Neural crest cell (in vitro differentiated cells): ENCODE measurements at places on chromosomes 16 and 17.

DNA sequence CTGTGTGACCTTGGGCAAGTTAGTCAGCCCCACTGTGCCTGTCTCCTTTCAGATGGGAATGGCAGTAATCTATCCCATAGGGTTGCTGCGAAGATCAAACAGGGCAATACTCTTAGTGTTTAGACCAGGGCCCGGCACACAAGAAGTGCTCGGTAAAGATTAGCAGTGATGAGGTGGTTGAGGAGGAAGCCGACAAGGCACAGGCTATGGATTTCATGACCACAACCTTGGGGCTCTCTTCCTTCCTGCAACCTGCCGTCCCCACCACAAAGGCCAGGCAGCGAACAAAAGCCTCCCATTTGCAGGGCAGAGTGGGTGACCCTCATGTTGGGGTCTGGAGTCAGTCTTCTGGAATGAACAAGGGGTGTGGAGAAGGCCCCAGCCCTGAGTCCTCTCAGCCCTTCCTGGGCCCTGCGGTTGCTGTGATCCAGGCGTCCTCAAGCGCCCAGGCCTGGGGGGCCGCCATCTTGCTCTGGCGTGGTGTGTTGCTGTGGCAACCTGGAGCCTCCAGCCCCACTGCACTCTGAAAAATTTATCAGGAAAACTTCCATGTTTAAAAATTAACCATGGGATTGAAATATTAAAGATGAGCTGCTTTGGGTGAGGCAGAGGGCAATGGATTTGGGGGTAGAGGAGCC, 9.8 kb downstream of the ADAM11 start:
- no peak for DNase-seq

GRCh38 chr16:50102051-50102746, 36.4 kb downstream of the HEATR3 start:
- DNase-seq: no peak

GRCh38 chr16:13959626-13960025, 39.7 kb downstream of the ERCC4 start:
- no peak for DNase-seq

- DNase-seq: no peak
Observed at GRCh38 chr17:64040206-64040605, 19.8 kb upstream of the ICAM2 start.

DNA sequence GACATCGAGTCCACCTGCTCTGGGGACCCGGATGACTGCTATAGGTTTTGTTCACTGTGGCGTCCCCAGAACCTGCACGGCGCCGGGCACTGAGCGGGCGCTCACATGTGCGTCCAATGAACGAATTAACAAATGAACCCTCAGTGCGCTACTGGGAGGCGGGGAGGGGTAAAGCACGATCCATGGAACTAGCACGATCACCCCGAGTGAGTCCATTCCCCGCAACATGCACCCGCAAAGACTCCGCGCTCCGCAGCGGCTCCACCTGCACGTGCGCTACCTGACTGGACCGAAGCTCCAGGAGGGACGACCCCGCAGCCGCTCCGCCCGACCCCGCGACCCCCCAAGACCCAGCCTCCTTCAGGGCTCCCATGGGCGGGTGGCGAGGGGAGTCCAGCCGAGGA, 491 bp downstream of the TRAP1 start:
- no peak for DNase-seq

DNA sequence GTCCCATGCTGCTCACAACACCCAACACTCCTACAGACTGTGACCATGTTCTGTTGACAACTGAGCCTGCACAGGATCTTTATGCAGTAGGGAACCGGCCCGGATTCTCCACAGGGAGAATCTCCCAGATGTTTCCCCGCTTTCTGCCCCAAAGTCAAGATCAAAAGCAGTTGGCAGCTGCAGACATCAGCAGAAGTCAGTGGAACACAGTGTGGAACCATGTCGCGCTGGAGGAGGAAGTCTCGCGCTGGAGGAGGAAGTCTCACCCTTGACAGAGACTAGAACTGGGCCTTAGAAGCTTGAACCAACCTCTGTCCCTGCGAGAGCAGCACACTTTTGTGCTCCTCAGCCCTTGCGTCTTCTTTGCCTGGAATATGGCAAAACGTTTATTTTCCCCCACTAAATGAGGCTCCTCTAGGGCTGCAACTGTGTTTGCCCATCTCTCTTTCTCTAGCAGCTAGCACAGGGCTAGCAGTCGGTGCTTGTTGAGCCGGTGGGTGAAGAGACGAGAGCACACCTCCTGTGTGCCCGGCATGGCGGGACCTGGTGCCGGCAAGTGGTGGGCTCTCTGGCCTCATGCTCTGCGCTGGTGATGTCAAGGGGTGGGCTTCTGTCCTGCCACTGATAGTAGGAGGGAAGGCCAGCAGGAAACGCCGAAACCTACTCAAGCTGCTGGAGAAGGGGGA, 2.1 kb upstream of the MRC2 start:
- no peak for DNase-seq

GRCh38 chr17:19714542-19715411, 1.6 kb downstream of the SLC47A2 start:
- DNase-seq: no peak

- DNase-seq: no peak
Observed at GRCh38 chr17:39622380-39623006, 4.3 kb upstream of the PPP1R1B start.

GRCh38 chr17:29051731-29052130, 8.8 kb downstream of the PIPOX start:
- DNase-seq: no peak

DNA sequence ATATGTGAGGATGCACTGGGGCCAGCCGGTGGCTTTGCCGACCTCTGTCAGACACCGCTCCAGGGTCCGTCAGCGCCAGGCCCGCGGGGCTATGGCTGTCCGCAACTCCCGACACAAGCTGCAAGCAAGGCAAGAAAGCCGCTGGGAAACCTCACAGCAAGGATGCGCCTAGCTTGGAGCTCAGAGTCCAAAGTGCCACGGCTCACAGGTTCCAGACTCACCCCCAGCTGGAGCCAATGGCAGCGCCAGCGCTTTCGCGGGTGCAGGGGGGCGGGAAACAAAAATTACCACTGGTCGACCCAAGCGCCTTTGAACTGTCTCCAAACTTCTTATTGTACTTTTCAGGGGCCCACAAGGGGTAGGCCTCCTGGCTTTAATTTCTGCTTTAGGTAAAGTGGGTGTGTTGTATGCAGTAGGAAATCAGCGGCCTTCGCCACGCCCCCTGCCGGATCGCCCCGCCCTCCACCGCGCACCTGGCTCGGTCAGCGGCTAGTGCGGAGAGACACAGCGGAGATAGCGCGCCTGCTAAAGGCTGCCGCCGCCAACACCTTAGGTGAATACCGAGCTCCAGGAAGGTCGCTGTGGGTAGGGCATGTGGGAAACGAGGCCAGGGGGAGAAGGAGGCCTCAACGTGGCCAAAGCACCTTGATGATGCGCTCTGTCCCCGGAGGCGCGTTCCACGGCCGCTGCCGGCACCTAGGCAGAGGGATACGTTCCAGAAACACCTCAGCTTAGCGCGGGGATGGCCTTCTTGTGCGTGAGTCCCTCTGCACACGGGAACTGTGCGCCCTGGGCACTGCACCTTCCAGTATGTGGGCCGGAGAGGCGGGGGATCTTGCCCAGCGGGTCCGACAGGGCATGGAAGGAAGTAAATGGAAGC, 61.0 kb upstream of the RBL2 start:
- DNase-seq: no peak

- peak; percentile 26 for DNase-seq
Observed at GRCh38 chr16:23434380-23434779, 18.6 kb downstream of the COG7 start.

DNA sequence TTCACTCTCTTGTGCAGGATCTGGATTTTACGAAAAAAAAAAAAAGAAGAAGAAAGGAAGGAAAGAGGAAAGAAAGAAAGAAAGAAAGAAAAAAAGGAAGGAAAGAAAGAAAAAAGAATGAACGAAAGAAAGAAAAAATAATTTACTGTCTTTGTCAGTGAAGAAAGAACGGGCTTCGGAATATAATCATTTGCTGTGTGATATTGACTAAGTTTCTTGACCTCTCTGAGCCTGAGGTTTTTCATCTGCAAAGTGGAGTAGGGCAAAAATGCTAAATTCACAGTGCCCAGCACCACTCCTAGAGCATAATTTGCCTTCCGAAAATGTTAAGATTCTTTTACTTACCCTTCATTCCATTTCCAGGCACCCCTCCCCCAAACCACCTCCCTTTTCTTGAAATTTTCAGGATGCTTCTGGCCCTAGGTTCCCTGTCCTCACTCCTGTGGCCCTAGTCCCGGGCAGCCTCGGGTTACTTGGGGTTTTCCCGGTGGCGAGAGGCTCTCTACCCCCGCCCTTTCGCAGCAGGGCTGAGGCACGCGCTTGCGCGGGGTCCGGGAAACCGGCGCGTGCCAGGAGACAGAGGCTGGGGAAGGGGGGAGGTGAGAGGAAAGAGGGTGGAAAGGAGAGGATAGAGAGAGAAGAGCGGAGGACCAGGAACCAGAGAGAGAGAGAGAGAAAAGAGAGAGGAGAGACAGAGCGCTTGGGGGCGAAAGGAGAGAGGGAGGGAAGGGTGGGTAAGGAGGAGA, at the start of gene CNTNAP1:
Gene CNTNAP1 (plus strand): TSS at position 556 of the 746 bp plus-strand sequence. CDS start 299 bp downstream, outside the sequence.
- peak; percentile 50 for DNase-seq

DNA sequence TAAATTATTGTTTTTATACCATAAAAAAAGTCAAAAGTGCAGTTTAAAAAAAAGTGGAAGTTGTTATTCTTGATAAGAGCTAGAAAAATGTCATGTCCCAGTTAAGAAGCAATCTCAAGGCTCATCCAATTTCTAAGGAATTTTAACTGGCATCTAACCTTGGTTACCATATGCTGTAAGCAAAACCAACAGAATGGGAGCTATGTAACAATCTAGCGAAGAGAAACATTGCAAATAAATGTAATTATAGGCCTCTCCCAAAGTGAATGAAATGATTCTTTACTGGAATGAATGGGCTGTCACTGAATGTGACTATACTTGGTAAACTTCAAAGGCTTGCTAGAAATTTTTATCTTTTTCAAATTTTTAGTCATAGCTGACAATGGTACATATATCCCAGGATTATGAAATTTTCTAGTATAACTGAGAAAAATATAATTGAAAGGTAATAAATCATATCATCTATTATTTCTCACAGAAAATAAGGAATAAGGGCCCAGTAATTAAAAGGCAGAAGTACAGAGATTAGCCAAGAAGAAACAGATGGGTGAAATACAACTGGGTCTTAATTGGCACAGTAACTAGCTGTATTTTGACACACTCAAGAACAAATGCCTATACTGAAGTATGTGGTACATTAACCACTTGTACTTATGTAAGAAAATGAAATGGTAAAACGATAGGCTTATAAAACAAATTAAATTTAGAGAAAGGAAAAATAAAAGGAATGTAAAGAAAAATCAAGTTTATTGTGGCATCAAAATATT, 61.5 kb downstream of the NETO2 start:
- no peak for DNase-seq

GRCh38 chr17:81253358-81254131, 14.4 kb downstream of the NDUFAF8 start:
- DNase-seq: peak; percentile 68

DNA sequence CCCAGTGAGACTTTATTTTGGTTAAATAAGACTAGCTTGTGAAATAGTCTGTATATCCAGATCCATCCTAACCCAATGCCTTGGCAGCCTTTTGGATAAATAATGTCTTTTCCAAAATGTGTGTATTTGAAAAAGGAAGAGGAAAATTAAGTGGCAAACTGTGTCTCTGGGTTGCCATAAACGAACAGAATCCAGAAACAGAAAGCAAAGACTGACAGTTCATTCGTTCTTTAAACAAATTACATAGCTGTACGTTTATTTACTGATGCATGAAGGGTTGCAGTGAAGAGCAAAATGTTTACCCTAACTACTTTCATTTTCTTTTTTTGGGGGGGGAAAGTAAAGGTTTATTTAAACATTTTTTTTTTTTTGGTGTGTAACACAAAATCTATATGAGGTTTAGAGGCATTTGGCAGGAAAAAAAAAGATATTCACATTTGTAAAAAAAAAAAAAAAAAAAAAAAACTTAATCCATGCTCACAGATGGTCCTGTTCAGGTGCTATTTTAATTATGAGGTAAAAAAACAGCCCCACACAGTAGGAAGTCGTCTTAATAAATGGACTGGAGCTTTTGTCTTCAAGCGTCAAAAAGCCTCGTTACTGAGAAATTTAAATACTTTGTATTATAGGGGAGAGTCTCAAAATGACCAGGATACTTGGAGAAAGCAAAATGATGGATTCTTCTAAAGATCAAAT, 245.9 kb downstream of the FTO start:
- no peak for DNase-seq

- DNase-seq: no peak
Observed at GRCh38 chr17:63701456-63701820, 1.5 kb upstream of the LIMD2 start.

DNA sequence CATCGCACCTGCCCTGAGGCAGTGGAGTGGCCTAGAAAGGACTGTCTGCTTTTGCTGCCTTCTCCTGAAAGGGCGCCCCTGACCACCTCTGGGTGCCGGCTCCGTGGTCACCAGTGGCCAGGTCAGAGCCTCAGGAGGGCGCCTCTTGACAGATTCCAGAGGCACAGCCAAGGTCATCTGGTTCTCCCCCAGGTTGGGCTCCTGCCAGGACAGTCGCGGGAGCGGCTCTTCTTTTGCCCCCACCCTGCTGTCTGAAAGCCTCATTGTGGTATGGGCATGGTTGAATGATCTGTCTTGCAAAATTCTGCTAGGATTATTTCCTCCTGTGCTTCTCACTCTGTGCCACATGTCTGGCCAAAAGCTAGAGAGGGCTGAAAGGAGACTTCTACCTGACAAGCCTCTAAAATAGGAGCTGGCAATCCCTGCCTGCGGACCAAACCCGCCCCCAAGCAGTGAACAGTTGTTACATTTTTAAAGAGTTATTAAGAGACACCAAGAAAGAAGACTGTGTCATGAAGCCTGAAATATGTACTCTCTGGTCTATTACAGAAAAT, 82.8 kb downstream of the SNX29 start:
- DNase-seq: no peak
